ENCODE measurements at places on chromosomes 2 and 18.

- peak; percentile 1 for DNase-seq
Observed at GRCh38 chr2:190017837-190018236, 44.7 kb downstream of the MSTN start.

GRCh38 chr2:70068119-70068518 is 19.2 kb upstream of the PCBP1 start:
- no peak for DNase-seq

DNA sequence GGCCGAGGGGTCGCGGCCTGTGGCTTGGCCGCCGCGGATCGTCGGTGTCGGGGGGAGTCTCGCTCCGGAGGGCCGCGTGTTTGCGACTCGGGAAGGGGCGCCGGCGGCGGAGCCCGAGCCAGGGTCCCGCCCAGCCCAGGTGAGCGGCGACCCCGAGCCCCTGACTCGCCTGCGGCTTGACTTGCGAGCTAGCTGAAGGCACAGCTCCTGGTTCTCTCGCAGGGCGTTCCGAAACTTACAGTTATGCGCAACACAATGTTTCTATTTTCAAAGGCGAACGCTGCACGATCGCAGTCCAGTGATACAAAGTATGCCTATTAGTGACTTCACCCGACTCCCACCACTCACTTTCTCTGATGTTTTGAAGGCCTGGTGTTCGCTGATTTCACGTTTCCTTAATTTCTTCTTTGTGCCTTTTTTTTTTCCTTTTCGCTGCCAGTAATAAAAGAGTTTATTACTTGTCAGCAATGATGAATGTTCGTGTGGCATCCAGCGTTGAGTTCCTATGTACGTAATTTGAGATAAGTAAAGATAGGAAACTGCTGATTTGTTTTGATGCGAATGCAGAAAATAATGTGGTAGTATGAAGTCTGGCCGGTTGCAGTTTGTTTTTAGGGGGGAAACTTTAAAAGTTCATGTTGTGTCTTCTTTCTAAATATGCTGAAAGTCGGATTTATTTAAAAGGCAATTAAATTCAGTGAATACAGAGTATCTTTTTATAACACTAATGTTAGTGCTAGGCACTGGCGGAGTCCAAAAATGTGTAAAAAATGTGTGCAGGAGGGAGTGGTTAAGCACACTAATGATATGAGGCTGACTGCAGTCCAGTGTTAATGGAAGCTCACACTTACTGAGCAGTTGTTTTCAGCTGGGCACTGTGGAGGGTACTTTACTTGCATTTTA is 706 bp downstream of the UBXN2A start:
- peak; percentile 64 for DNase-seq

DNA sequence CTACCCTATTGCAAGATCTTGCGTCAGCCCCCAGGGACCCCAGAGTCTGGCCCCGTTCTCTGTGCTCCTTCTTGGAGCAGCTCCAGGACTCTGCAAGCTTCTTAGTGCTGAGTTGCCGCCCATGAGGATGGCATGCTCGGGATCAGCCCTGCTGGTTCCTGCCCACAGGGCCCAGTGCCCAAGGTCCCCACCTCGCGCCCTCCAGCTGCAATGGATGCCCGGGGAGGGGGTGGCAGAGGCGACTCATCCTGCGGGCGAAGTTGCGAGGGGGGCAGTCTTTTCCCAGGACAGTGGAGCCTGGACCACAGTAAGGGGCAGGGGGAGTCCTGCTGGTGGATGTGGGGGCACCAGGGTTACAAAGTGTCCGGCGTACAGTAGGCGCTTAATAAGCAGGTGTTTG is 261.9 kb downstream of the BCL2 start:
- no peak for DNase-seq

DNA sequence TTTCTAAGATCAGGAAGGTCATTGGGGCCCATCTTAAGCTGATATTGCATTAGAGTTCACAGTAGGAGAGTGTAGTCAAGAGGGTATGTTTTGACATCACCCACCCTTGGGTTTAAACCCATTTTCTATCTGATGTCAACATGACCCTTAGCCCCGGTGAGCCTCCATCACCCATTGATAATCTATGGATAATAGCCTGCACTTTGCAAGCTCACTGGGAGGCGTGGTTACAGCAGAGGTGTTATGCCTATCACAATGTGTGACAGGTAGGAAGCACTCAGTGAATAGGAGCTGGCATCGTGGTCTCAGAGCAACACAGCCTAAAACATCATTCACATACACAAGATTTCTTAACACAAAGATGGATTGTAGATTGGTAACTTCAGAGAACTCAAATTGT is 21.3 kb downstream of the IL18RAP start:
- no peak for DNase-seq

DNA sequence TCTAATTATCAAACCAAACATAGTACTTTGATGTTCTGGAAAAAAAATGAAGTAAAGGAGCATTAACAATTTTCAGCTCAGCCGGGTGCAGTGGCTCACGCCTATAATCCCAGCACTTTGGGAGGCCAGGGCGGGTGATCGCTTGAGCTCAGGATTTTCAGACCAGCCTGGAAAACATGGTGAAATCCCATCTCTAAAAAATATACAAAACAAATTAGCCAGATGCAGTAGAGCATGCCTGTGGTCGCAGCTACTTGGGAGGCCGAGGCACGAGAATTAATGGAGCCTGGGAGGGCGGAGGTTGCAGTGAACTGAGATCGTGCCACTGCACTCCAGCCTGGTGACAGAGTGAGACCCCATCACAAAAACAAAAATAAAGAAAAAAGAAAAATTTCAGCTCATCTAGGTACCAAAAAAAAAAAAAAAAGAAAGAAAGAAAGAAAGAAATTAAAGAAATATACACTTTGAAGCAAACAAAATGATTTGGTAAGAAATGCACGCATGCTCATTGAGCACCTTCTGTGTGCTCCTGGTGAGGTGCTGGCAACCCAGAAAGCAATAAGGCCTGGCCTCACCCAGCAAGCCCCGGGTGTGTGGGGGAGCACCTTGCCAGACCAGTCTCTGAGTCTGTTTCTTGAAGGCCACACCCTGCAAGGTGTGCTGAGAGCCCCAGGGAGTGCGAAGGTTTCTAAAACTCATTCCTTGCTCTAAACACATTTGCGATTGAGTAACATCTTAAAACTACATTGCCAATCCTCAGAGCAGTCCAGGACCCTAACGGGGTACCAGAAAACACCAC is 133.5 kb downstream of the TFCP2L1 start:
- DNase-seq = peak; percentile 7

- DNase-seq = no peak
Observed at GRCh38 chr2:167253025-167253424, 364.7 kb downstream of the XIRP2 start.

DNA sequence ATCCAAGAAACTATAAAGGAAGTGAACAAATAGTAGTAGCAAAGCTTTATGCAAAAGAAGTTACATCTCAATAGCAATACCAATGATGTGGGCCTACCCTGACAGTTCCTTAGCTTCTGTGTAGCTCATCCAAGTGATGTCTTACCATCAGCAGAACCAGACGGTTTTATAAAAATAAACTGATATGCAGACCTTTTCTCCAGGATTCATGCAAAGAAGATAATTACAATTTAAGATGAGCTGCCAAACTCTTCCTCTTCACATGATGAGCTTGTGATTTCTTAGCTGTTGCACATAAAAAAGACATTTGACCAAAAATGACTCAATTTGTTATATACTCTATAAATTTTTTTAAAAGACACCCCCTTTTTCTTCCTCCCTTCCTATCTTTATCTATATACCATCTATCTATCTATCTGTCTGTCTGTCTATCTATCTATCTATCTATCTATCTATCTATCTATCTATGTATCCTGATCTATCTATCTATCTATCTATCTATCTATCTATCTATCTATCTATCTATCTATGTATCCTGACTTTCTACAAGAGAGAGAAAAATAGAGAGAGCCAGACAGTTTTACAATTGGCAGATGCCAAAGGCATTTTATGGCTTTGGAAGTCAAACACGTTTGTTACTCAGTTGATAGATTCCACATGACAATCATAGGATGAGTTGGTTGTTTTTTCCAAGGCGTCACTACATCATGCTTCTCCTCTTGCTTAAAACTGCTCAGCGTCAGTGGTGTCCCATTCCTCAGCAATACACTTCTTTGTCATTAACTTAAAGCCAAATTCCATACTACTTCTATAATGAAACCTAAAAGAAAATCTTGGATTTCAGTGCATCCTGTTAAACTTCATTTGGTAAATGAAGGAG is 65.9 kb upstream of the ACTR3 start:
- DNase-seq = no peak

- DNase-seq = peak; percentile 83
Observed at GRCh38 chr2:63553049-63553448, 35.2 kb downstream of the WDPCP start.

DNA sequence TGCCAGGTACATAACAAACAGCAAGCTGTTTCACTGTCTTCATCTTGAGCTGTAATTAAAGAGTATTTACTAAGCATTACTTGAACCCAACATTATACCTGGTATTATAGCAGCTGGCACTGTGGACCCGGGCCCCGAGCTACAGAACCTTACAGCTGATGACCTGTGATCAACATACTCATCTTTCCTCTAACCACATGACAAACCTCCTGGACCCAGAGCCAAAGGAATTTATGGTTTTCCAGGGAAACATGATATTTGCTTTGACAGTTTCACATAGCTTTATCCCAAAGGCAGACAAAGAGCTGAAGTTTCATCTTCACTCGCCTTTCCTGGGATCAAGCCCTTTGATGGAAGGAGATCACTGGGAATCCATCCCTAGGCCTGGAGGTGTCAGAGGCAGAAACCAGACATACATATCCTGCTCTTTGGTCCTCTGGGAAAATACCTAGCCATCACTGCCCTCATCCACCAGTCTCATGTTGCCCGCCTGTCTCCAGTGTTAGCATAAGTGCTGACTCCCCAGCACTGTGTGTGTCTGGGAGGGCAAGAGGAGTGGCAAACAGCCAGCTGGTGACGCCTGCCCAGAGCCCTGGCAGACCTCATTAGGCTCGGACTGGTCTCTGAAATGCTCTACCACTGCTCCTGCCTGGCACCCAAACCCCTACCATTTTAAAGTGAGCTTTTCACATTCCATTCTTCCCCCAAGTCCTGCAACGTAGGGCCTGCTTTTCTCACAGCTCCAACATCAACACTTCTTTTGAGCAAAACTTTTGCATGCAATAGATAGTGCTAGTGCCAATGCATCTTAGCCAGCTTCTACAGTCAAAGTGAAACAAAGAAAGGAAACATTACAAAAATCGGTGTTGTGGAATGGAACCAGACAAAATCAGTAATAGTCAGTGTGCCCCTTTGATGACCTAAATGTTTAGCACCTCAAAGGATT is 138.8 kb upstream of the CTAGE1 start:
- DNase-seq = no peak

- DNase-seq = no peak
Observed at GRCh38 chr2:903223-903900, 47.3 kb upstream of the SNTG2 start.

GRCh38 chr2:15943378-15944280 is 3.3 kb downstream of the MYCN start:
- no peak for DNase-seq

DNA sequence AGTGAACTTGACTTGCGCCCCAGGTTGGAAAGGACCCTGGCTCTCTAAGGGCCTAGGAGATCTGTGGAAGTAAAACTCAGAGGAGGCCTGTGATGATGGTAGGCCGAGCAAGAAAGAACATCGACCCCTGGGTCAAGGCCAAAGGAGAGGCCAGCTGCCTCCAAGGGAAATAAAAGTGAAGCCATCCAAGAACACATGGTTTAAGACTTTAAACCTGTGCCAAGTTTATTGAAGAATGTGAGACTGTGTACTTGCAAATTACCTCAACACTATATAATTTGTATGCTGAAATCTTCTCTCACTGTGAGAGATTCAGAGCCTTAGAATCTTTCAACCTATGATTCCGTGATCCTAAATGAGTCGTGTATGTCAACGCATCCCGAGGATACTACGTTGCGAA is 40.7 kb upstream of the COBLL1 start:
- DNase-seq = peak; percentile 53

- DNase-seq = no peak
Observed at GRCh38 chr2:70641263-70641784, 87.7 kb upstream of the TGFA start.

DNA sequence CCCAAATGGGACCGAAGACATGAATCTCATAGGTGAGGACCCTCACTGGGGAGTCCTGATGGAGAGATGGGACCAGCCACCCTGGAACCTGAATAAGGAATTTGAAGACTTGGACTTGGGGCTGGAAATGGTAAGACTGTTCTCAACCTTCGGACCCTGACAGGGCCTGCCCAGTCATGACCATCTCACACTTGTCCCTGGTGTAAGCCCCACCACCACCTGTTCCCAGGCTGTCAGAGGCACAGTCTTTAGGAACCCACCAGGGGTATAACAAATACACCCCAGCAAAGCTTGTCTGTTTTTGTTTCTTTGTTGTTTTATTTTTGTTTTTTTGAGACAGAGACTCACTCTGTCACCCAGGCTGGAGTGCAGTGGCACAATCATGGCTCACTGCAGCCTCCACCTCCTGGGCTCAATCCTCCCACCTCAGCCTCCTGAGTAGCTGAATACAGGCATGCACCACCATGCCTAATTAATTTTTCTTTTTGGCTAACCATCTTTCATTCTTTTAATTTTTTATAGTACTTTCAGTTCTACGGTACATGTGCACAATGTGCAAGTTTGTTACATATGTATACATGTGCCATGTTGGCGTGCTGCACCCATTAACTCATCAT is 106.1 kb downstream of the GFPT1 start:
- DNase-seq = no peak

DNA sequence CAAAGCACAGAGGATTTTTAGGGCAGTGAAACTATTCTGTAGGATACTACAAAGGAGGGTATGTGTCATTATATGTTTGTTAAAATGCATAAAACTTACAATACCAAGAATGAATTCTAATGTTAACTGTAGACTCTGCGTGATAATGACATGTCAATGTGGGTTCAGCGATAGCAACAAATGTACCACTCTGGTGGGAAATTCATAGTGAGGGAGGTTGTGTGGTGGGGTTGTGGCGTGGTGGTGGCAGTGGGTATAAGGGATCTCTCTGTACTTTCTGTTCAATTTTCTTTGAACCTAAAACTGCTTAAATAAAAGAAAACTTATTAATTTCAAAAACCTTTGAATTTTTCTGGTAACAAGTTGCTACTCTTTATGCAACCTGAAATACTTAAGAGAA is 99.3 kb upstream of the SLC38A11 start:
- no peak for DNase-seq

- no peak for DNase-seq
Observed at GRCh38 chr2:208488686-208489564, 82.3 kb downstream of the PTH2R start.

GRCh38 chr18:21203126-21203525 is 38.9 kb upstream of the GREB1L start:
- DNase-seq = no peak

DNA sequence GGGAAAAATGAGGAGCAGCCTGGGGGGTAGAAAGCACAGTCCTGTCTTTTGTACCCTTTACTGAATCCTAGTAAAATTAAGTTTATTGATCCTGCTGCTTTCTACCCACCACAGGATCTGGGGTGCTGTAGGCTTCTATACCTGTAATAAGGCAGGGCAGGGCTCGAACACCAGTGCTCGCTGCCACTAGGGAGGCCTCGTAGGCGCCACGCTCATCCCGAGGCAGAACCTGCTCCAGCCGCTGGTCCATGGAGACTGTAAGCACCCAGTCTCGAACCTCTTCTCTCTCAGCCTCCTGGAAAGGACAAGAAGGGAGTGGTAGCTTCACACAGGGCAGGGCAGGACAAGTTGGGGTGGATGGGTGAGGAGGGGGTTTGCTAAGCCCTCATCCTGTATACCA is 3.0 kb downstream of the KRTCAP3 start:
- DNase-seq = no peak

GRCh38 chr18:73932976-73933375 is 214.7 kb downstream of the FBXO15 start:
- no peak for DNase-seq

- DNase-seq = no peak
Observed at GRCh38 chr2:239554766-239555570, 154.1 kb upstream of the HDAC4 start.

GRCh38 chr2:224927646-224928173 is 114.6 kb downstream of the DOCK10 start:
- DNase-seq = no peak
